Neural progenitor cell (in vitro differentiated cells): ENCODE measurements at places on chromosomes 1 and 21.

DNA sequence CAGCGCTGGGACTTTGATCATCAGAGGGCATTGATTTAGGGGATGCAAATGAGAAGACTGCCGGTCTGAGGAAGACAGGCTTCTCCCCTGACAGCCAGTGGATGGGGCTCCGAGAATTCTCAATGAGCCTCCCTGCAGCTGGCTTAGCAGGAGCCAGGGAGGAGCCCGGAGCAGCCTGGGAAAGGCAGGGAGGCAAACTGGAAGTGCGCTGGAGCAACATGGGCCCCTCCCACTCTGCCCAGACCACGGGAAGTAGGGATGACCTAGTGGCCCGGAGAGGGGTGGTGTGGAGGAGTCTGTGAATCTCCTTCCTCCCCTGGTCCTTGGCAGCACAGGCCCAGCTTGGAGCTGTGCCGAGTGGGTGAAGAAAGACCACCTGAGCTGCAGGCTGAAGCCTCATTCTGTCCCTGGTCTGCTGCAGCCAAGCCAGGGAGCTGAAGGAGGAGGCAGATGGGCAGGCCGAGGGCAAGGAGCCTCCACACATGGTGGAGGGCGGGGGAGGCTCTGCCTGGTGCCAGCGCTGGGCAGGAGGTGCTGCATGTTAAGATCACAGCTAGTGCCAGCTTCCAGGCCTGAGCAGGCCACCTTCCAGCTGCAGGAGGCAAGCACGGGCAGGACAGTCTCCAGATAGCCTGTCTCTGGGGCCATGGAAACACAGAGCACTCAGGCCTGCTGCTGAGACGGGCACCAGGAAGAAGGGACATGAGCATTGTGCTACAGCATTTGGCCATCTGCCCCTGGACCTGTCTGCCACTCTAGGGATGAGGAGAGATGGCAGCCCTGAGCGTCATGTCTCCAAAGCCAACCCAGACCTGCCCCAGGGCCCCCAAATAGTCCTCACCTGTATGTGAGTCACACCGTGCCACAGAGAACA is 12.2 kb upstream of the CLSTN1 start:
- DNase-seq, result peak; percentile 83

GRCh38 chr1:30853350-30853749 is 55.2 kb downstream of the SDC3 start:
- peak; percentile 50 for DNase-seq

DNA sequence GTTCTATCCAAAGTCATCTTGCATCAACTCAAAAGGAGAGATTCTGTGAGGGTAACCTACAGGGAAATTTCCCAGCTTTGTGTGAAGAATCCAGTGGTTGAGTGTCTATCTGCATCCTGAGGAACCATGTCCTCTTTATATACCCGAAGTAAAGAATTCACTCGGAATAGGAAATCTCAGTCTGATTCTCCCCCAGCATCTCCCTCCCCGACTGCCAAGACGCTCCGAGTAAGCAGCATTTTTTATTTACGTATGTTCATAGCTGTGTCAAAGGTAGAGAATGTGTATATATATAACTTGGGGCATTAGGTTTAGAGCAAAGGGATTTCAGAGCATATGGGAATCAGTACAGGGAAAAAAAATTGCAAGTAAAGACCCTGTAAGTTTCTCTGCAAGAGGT is 170.2 kb downstream of the SYT2 start:
- no peak for DNase-seq

DNA sequence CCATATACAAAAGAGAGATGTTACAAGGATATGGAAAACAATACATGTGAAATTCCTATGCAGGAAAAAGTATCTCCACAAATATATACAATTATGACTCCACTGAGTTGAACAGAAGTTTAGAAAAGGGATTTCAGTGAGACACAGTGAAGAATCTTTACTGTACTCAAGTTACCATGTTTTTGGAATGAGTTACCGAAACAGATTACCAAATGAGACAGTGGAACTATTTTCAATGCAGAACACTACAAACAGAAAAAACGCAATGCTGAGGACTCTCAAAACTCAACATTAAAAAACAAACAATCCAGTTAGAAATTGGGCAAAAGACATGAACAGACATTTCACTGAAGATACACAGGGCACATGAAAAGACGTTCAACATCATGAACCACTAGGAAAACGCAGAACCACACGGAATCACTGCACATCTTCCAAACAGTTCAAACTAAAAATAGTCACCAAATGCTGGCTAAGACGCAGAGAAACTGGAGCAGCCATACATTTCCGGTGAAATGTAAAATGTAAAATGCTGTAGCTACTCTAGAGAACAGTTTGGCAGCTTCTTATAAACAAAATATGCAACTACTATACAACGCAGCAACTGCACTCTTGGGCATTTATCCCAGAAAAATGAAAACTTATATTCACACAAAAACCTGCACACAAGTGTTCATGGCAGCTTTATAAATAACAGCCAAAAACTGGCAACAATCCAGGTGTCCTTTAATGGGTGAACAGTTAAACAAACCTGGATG is 118.7 kb downstream of the UBR4 start:
- no peak for DNase-seq

DNA sequence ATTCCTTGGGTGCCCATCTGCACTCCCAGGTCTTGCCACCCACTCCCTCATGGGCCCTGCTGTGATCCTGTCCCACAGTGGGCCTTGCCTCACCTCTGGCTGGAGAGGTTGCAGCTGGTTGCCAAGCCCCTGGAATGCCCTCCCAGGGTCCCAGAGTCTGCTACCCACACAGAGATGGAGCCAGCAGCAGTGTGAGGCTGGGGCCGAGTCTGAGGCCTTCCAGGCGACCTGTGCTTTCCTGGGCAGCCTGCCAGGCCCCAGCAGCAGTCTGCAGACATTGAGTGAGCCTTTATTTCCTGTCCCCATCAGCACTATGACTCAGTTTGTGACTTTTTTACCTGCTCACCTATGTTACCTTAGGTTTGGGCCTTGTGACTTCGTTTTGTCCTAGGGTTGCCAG is 25.0 kb upstream of the TSPAN2 start:
- DNase-seq, result no peak

GRCh38 chr1:25802915-25803314 is 2.9 kb downstream of the SELENON start:
- no peak for DNase-seq

GRCh38 chr1:78088486-78088885 is 42.7 kb downstream of the GIPC2 start:
- DNase-seq, result no peak

GRCh38 chr1:197740992-197741391 is 34.3 kb downstream of the DENND1B start:
- DNase-seq, result no peak

DNA sequence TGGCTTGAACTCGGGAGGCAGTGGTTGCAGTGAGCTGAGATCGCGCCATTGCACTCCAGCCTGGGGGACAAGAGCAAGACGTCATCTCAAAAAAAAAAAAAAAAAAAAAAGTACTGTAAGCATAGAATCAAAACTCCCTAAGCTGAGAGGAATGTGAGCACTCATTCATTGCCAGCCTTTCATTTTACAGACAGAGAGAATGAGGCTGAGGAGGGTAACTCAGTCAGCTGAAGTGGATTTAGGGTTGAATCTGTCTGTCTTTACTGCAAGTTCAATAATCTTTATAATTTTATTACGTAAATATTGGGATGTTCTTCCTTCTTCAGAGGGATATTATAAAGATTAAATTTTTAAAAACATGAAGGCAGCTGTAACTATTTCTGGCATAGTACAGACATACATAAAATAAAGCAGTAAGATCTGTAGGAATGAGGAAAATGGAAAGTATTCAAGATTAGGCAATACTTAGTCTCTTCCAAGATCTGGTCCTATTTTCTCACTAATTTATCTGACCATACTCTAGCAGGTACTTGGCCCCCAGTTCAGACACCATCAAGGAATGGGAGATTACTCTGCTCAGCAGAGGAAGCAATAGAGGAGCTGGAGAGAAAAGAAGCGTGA is 24.1 kb upstream of the MNDA start:
- DNase-seq, result no peak

- no peak for DNase-seq
Measured at GRCh38 chr1:47962750-47963492, 34.3 kb downstream of the TRABD2B start.

- peak; percentile 47 for DNase-seq
Measured at GRCh38 chr1:201149400-201149799, 4.9 kb downstream of the TMEM9 start.

GRCh38 chr1:44646261-44647110 is 27.8 kb downstream of the TMEM53 start:
- DNase-seq, result no peak

DNA sequence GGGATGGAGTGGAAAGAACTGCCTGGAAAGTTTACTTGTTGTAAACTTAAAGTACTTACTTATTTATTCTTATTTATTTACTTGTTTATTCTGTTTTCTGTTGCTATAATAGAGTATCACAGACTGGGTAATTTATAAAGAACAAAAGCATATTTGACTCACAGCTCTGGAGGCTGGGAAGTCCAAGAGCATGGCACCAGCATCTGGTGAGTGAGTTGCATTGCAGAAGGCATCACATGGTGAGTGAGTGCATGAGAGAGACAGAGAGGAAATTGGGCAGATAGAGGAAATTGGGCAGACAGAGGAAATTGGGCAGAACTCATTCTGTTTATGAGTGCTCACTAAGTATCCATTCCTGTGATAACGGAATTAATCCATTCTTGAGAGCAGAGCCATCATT is 11.6 kb upstream of the RGSL1 start:
- DNase-seq, result no peak

GRCh38 chr1:47688461-47689296 is 250.8 kb downstream of the FOXD2 start:
- no peak for DNase-seq
